H9 (cell line): ENCODE measurements at places on chromosomes 4 and X. TPM values are rescaled to one million over a fixed set of nuclear protein-coding genes. Genes with fewer than 3 reads are reported as not detected.

Gene SHROOM2
- 13.9 and 15.3 TPM in 2 replicates for total RNA-seq

Gene CSN1S1
- not detected in 2 replicates for total RNA-seq

Gene FGF5
- not detected in 2 replicates for total RNA-seq

Gene CT83
- not detected in 2 replicates for total RNA-seq

Gene SORCS2
- total RNA-seq = 0.57 and 0.72 TPM in 2 replicates

Gene ITIH6
- not detected in 2 replicates for total RNA-seq

DNA sequence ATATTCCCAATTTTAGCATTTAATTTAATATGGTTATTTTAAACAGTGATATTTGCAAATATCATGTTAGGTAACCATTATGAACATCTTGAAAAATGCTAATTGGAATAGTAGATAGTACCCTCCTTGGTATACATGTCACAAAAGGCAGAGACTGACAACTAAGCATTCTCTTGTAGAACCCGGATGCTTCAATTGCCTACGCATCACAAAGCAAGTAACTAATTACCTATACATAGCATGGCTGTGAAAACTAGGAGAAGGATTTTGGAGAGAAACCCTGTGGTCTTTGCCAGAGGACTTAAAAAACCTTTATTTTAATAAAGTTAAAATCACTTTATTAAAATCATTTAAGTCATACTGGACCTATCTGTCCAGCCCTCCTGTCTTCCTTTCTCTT is 764.1 kb upstream of the TENM3 start:
- peaks cover 5% of the 10 kb centered on the region; the same call in 1 of the 2 replicates for H3K4me1 ChIP-seq
- H3K4me3 ChIP-seq = no peak overlapping the region
- H3K27me3 ChIP-seq = no peaks in the 10 kb centered on the region
- H3K36me3 ChIP-seq = no peaks in the 10 kb centered on the region

DNA sequence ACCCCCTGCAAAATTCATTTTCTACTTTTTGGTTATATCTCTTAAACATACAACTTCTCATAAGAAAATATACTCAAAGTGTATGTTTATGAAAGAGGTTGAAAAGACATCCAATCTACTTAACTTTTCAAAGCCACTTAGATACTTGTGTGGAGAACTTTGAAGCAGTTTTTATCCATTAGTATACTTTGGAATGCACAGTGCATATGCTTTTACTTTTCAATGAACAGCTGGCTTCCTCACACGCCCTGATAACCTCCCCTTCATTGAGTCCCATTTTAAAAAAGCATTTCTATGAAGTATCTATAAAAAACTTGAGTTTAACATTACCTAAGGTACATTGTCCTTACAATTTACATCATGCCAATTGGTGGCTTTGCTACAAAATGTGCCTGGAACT is 73.8 kb downstream of the VEGFC start:
- H3K4me3 ChIP-seq = no peak overlapping the region
- H3K27ac ChIP-seq = no peak overlapping the region
- H3K36me3 ChIP-seq = no peaks in the 10 kb centered on the region; the same call in 1 of the 2 replicates
- H3K27me3 ChIP-seq = no peaks in the 10 kb centered on the region
- DNase-seq = no peak

DNA sequence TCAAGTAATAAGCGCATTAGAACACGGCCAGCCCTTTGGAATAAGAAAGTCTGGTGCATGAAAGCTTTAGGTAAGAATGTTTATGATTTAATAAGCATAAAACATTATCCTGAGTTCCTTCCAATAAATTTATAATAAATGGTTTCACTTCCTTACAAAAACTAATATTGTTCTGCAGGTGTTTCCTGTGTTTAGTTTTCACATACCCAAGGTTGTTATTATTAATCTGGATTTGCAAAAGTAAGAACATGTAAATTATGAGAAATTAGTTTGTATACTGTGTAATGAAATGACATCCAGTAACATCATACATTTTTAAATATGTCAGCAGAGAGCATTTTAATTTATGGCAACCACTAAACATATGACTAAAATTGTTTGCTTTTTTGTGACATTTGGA is 72.1 kb downstream of the BANK1 start:
- DNase-seq = no peak
- H3K4me1 ChIP-seq = no peaks in the 10 kb centered on the region
- H3K36me3 ChIP-seq = no peaks in the 10 kb centered on the region
- H3K4me3 ChIP-seq = no peak overlapping the region

- no peaks in the 10 kb centered on the region for H3K27me3 ChIP-seq
- DNase-seq = no peak
- H3K27ac ChIP-seq = no peak overlapping the region
- no peak overlapping the region for H3K4me3 ChIP-seq
- H3K4me1 ChIP-seq = no peaks in the 10 kb centered on the region; the same call in 1 of the 2 replicates
- H3K36me3 ChIP-seq = peaks cover 14% of the 10 kb centered on the region
Observed at GRCh38 chr4:182385897-182386296, 142.7 kb downstream of the TENM3 start.

DNA sequence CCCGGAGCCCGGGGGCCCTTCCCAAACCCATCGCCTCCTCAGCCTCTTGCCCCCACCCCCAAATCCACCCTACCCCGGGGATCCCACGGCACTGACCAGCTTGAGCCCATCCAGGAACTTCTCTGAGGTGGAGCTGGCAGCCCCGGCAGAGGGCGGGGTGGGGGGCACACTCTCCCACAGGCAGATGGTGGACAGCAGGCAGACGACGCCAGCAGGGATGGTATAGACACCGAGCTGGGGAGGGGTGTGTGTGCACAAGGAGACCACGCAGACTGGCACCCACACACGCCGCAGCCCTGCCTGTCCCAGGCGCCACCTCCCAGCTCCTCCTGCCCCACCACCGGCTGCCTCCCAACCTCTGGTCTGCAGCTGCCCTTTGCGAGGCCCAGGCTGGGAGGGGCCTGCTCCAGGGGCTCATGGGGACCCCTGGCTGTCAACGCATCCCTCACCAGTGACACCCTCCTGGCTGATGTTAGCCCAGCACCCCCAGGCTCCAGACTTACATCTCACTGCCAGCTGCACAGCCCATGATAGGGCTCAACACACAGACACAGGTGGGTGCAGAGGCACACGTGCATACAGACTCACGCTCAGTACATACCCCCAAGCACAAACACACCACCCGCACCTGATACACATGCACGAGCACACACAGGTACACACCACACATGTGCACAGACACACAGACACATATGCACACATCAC is 4.2 kb downstream of the SLC49A3 start:
- H3K4me3 ChIP-seq = no peak overlapping the region; the same call in 2 of the 3 replicates
- H3K4me1 ChIP-seq = peaks cover 5% of the 10 kb centered on the region; the same call in 1 of the 2 replicates

DNA sequence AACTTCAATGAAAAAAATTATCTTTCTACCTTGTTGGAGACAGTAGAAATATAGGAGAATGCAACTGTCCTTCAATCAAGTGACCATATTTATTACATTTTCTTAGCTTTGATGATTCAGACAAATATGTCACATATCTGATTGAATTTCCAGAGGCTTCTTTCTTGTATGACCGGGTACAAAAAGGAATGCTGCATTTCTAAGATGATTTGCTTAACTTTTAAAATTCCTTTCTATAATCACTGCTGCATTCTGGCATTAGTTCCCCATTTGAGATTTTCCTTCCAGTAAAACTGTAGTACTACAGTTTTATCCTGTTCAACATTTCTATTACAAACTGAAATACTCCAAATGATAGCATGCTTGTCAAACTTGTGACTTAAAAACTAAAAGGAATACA is 5.2 kb downstream of the MFSD8 start:
- peaks cover 19% of the 10 kb centered on the region for H3K36me3 ChIP-seq
- DNase-seq = no peak
- H3K4me3 ChIP-seq = no peak overlapping the region
- H3K27me3 ChIP-seq = no peaks in the 10 kb centered on the region
- H3K27ac ChIP-seq = no peak overlapping the region
